Activated T-helper 2 cell treated with anti-CD3 and anti-CD28 coated beads, Interferon-gamma antibody, Interleukin-2, Interleukin-4, amounts not matched to agents 10 μg/mL and 5 μg/mL and 100 μg/mL, durations not matched to agents 14 hours and 24 hours and 36 hours (primary cell): ENCODE measurements at places on chromosomes 16 and 17. TPM values are rescaled to one million over a fixed set of nuclear protein-coding genes. Genes with fewer than 3 reads are reported as not detected.
A peak's percentile ranks its signal among the peaks of the same experiment; 100 is the strongest.

DNA sequence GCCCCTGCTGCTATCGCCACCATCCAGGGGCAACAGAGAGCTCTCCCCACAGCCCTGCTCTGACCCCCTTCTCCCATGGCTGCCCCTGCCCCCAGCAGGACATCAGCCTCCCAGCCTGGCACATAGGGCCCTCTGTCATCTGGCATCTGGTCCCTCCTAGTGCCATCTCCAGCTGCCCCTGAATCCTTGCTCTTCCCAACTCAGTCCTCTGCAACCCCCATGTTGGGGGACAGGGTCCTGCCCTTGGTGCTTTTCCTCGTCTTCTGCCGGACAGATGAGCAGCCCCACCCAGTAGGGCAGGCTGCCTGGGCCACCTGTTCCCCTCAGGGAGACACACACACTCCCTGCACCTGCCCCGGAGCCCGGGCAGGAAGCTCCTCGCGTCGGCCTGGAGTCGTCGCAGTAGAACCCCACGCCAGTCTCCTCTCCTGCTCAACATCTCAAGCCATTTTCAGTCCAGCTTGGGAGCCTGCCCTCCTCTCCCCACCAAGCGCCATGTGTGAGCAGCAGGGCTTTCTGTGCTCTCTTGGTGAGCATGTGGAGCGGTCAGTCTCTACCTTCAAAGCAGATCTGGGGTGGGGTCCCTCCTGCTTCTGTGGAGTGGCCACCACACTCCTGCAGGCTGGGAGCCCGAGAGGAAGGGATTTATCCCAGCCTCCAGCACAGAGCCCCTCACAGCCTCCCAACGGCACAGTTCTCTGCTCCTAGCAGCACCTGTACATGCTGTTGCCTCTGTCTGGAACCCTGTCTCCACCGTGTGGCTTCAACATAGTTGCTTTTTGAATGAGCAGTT lies 28.2 kb downstream of the TNFRSF13B start:
- DNase-seq, result no peak

The CCDC154 gene
- total RNA-seq, result 0.80 and 1.2 TPM in 2 replicates

DNA sequence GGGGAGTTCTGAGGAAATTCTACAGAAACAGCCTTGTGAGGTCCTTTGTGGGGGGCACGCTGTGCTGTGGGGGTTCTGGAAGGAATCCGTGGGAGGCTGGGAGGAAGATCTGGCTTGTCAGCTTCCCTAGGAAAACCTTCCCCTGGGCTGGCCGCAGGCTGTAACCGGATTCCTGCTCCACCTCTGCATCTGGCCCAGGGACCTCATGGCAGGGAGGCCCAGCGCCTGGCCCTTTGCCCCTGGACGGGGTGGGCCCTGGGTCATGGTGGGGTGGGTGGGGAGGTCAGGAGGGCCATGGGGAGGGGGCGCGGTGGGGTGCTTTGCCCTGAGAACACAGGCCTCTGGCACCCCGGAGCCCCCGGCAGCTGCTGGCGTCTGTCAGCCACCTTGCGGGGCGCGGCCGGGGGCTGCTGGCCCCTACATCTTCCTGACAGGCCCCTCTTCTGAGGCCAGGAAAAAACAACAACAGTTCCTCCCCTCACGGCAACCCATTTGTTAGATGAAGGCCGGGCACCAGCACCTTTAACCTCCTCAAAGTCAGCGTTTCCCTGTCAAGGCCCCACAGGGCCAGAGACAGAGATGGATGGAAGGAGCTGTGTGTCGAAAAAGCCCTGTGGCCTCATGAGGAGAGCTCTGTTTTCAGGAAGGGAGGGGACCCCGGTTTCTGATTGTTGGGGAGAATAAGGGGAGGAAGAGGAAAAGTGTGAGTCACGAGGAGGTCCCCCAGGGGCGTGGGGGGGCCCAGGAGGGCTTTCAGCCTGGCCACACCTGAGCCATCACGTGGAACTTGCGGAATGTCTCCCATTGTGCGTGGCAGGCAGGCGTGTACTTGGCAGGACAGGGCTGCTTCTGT lies 3.6 kb upstream of the MEOX1 start:
- no peak for DNase-seq

The GAS2L2 gene
- not detected in 2 replicates for total RNA-seq

DNA sequence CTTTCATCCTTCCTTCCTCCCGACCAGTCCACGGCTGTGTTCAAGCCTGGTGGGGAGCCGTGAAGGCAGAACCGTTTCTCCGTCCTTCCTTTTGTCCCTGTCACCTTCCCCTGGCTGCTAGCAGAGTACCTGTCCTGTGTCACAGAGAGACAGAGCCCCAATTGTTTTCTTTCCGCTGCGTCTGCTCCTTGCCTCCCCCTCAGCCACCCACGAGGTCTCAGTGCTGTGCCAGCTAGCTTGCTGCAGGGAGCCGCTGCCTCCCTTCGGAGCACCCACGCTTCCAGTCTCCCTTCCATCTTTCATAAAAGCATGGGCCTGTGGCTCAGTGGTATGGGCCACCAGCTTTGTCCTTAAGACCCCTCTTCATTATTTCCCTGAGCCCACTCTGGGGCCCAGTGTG lies 62.2 kb downstream of the MPRIP start:
- DNase-seq, result no peak

DNA sequence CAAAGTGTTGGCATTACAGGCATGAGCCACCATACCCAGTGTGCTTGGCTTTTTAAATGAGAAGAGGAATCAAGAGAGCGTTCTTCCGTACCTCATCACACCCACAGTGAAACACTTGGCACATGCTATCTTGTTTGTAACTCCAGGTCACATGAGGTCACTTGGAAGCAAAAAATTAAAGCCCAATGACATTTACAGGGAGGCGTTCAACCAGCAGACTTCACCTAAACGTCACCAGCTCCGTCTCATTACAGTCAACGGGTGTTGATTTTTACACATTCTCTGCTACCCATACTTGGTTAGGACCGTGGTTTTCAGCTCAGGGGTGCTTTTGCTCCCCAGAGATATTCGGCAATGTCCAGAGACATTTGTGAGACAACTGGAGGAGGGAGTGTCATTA lies 127.0 kb downstream of the XYLT1 start:
- no peak for DNase-seq

DNA sequence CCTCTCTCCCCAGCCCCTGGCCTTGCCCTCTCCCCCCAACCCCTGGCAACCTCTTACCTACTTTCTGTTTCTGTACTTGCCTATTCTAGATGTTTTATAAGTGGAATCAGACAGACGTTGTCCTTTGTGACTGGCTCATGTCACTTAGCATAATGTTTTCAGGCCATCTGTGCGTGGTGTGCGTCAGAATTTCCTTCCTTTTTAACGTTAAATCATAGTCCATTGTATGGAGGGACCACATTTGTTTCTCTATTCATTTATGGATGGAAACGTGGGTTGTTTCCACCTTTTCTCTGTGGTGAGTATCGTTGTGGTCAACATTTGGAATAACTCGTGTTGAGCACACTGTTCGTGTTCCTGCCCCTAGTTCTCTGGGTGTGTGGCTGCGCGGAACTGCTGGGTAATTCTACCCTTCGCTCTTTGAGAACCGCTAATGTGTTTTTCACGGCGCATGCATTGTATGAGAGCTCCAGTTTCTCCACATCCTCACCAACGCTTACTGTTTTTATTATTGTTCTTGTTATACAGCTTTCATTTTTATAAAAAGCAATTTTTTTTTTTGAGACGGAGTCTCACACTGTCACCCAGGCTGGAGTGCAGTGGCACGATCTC lies 26.3 kb downstream of the ACTG1 start:
- DNase-seq, result no peak

The ACOX1 gene
- total RNA-seq, result 29.4 and 30.6 TPM in 2 replicates

DNA sequence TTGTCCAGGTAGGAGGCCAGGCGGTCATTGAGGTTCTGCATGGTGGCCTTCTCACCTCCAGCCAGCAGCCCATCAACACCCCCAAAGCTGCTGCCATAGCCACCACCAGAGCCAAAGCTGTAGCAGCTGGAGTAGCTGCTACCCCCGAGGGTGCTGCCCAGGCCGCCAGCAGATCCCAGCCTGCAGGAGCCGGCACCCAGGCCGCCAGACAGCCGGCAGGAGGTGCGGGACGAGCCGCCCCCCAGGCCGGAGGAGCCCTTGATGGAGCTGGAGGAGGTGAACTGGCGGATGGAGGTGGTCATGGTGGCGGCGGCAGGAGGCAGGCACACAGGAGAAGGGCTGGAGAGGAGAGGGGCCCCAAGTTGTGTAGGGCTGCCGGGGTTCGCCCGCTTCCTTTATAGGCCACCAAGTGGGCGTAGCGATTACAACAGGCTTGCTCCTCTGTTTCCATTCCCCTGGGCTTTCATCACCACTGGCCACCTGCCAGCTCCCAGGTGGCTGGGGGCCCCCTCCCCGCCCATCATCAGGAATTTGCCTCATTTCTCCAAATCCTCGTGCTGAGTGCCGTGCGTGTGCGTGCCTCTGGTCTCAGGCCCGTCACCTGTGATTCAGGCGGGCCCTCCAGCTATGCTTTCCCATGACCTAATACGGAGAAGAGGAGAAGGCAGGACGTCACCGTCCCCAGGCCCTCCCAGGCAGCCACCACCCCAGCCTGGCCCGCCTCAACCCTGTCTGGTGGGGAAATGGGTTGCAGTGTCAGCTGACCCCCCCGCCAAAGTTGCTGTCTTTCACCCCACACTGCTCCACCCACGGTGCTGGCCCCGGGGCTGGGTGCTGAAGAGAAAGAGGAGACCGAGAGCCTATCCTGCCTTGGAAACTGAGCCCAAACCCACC lies at the start of gene KRT17:
TSS of gene KRT17 (minus strand) at position 368 of the 894 bp plus-strand sequence. CDS start at position 302, 66 bp downstream.
- no peak for DNase-seq

DNA sequence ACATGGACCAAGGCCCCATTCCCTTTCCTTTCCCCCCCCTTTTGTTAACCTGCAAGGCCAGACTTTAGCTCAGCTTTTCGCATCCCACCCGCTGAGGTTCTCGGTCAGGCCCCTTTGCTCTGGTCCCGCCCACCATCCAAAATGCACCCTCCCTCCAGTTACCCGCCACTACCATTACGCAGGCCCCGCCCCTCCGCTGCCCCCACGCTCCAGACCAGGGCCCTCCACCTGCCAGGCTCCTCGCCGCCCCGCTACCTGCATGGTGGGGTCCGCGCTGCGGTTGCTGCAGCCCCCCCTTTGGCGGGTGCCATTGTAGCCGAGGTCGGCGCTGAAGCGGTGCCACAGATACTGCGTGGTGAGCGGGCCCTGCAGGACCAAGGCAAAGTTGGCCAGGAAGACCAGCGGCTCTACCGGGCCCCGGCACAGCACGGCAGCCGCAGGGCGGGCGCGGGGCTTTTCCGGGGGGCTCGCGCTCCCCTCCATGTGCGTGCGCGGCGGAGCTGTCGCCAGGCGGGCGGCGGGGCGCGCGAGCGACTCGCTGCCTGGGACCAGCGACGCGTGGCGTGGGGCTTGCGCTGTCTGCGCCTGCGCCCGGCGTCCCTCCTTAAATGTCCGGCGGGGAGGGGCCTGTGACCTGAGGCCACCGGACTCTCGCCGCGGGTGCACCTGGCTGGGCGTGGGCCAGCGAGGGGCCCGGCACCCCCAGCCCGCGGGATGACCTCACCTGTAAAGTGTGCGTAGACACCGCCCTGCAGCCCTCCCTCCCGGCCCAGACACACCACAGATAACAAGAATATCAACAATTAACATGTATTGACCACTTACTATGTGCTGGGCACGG lies at the start of gene SLC46A1:
TSS of gene SLC46A1 (minus strand) at position 581 of the 841 bp plus-strand sequence. CDS start at position 483, 98 bp downstream.
- peak; percentile 22 for DNase-seq

DNA sequence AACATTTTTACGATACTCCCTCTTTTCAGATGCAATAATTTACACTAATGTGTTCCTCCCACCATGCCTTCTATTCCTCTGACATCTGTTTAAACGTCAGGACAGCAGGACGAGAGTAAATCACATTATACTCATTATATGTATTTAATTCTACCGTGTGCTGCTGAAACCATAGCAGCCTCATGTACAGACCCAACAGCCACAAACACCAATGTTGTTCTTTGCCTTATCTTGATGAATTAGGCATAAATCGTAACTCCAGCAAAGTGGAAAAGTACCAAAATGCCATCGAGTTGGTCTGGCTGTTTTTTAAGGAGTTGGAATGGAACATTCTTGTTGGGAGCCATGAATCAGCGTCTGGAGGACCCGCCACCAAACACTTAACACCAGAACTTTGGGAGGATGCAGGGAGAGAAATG lies 82.9 kb upstream of the FOXF1 start:
- no peak for DNase-seq

DNA sequence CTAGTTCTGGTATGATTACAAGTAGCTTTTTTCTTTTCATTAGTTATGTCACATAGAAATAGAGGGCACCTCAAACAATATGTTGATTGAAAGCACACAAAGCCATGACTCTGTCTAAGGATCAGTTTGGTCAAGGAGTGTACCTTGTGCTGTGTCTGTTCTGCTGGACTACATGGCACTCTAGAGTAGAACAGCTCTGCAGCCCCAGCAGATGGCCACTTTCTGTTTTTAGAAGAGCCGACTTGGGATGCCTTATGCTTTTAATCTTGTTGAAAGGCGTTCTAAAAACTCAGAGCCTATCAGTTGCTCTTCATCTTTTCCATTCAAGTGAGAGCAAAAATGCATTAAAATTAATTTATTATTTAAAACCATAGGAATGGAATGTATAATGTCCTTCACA lies 49.3 kb upstream of the CA10 start:
- no peak for DNase-seq

The NPIPA2 gene
- 4.8 and 5.1 TPM in 2 replicates for total RNA-seq

The KCNG4 gene
- total RNA-seq, result not detected in 2 replicates

DNA sequence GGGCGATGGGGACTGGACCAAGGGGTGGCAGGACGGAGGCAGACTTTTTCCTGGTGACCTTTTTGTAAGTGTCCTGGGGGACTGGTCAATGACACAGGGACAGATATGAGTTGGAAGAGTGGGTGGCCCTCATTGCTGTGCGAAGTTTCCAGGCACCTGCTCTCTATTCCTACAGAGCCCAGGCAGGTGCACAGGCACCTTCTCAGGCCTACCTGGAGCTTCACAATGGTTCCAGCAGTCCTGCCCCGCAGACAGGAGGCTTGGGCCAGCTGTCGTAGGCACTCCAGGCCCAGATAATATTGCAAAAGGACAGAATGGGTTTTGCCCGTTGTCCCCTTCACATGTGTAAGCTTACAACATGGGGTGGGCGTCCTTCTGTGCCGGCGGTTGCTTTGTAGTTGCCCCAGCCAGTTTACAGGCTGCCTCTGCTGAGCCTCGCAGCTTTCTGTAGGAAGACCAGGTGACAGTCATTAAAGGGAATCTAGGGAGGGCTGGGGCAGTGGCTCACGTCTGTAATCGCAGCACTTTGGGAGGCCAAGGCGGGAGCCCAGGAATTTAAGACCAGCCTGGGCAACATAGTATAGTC lies 84.3 kb downstream of the ARHGAP23 start:
- DNase-seq, result no peak

GRCh38 chr16:11100239-11100750 lies 155.7 kb downstream of the SOCS1 start:
- peak; percentile 70 for DNase-seq

GRCh38 chr17:58136669-58137279 lies 11.4 kb upstream of the OR4D1 start:
- no peak for DNase-seq
